CMK (cell line): ENCODE measurements at places on chromosomes 13 and 19.
A peak's percentile ranks its signal among the peaks of the same experiment; 100 is the strongest.

GRCh38 chr13:62846302-62846701 is 1430.7 kb upstream of the PCDH20 start:
- DNase-seq, result no peak

DNA sequence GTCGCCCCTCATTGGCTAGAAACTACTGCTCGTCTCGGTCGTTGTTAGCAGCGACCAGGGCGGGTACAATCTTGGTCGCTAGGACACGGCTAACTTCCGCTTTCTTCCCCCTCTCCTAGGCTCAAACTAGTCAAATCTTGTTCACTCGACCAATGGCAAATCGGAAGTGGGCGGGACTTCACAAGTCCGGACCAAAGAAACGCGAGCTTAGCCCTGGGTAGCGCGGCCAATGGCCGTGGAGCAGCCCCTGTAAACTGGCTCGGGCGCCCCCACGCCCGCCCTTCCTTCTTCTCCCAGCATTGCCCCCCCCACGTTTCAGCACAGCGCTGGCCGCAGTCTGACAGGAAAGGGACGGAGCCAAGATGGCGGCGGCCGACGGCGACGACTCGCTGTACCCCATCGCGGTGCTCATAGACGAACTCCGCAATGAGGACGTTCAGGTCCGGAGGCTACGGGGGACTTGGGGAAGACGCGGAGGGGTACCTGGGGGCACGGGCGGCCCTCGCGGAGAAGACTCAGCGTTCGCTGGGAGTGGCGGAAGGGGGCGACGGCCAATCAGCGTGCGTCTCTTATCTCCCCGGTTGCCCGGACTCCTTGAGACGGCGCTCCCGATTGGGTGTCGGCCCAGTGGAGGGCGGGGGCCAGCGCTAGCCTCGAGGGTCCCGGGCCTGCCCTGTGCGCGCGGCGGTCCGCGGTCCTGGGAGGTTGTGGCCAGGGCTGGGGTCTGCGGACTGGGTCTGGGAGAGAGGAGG is at the start of gene PPP2R1A:
TSS of gene PPP2R1A (plus strand) at position 318 of the 752 bp plus-strand sequence. CDS start at position 363, 45 bp downstream.
- DNase-seq, result peak; percentile 100

DNA sequence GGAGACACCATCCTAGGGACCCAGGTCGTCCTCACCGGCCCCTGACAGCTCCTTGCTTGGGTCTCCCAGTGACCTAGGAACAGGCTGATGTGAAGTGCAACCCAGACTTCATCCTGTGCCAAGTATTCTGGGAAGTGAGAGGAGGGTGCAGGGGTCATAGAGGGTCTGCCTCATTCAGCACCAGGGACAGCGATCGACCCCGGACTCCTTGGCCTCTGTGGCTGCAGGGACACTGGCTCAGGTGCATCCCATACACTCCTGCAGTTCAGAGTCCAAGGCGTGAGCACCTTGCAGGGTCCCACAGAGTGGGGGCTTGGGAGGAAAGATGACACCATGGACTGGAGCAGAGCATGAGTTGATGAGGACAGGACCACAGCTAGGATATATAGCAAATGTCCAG is 10.0 kb upstream of the OR10H2 start:
- no peak for DNase-seq

DNA sequence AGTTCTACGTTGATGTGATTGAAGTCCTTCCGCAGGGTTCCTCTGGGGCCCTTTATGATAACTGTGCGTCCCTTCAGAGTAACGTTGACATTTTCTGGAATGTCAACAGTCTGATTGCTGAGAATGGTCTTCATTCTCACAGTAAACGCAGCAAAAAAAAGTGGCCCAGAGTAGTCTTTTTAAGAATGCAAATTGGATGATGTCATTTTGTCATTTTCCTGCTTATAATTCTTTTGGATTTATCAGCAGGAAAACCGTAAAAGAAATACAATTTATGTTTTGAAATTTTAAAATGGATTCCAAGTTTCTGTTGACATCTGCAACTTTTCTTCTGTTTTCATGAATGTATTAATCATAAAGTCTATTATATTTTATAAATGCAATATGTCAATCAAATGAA is 14.8 kb downstream of the URI1 start:
- DNase-seq, result no peak

- no peak for DNase-seq
Measured at GRCh38 chr19:49976496-49976895, 15.5 kb upstream of the SIGLEC11 start.

GRCh38 chr19:6718111-6718740 is 2.2 kb downstream of the C3 start:
- DNase-seq, result no peak

DNA sequence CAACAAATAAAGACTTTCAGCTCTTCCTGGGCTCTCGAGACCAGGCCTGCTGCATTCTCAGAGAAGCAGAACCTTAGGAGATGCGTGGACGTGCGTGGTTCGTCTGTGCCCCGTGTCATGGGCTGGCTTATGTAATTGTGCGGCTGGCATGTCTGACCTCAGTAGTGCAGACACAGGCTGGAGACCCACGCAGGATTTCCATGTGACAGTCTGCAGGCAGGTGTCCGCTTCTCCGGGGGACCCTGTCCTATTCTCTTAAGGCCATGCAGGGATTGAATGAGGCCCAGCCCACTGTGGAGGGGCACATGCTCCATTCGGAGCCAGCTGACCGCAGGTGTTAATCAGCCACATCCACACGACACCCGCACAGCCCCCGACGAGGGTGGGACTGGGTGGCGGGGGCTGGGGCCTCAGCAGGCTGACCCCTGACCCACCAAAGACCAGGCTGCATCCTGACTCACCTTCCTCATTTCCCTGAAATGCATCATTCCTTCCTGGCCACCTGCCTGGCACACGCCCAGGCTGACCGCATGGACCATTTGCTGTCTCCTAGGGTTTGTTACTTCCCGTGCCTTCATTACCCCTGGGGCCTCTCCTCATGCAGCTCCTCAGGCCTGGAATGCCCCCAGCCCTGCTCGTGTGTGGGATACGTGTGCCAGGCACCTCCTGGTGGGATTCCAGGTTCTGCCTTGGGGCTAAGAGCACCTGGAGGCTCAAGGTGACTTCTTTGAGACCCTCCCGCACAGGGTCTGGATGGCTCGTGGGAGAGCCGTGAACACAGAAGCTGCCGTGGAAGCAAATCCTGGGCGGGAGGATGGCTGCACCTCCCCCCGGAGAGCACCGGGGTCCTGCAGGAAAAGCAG is 10.7 kb upstream of the MCF2L start:
- no peak for DNase-seq

- DNase-seq, result no peak
Measured at GRCh38 chr13:77492982-77493381, 42.5 kb upstream of the SCEL start.

- no peak for DNase-seq
Measured at GRCh38 chr13:67574320-67575233, 344.4 kb upstream of the PCDH9 start.

GRCh38 chr13:108435393-108436149 is 166.1 kb downstream of the TNFSF13B start:
- DNase-seq, result no peak
